Tibial nerve (tissue), 4 donors: ENCODE measurements at places on chromosomes 3 and 15. TPM values are rescaled to one million over a fixed set of nuclear protein-coding genes. Genes with fewer than 3 reads are reported as not detected.
A peak's percentile ranks its signal among the peaks of the same experiment; 100 is the strongest.

GRCh38 chr3:150926328-150926727 lies 21.1 kb upstream of the MINDY4B start:
- no peak overlapping the region for H3K4me3 ChIP-seq
- H3K4me1 ChIP-seq: no peaks in the 10 kb centered on the region
- H3K36me3 ChIP-seq: no peaks in the 10 kb centered on the region
- DNase-seq: no peak
- H3K27me3 ChIP-seq: no peaks in the 10 kb centered on the region

Gene CCR9
- total RNA-seq: 0.78 TPM

Gene ANKUB1
- 0.60 TPM for total RNA-seq

Gene ST8SIA2
- not detected for total RNA-seq

DNA sequence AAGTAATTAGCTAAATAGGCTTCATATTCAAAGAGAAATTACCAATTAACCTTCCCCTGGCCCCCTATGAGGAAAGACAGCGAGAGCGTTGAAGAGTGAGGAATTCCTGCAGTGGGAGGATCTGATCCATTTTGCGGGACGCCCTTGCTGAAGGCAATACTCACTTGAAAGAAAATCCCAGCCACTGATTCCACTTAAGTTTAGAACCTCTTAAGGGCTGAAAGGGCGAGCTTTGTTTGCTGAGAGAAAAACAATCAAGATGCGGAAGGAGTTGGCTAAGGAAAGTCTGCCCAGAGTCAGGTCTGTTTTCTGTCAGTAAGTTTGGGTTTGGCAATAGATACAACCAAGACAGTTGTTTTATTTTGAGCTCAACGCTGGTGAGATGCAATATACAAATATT lies 102.8 kb upstream of the GBE1 start:
- no peaks in the 10 kb centered on the region for H3K27me3 ChIP-seq
- no peaks in the 10 kb centered on the region for H3K4me1 ChIP-seq
- no peaks in the 10 kb centered on the region for H3K36me3 ChIP-seq
- DNase-seq: no peak
- no peak overlapping the region for H3K4me3 ChIP-seq
- H3K27ac ChIP-seq: no peak overlapping the region

Gene ARGFX
- total RNA-seq: not detected

DNA sequence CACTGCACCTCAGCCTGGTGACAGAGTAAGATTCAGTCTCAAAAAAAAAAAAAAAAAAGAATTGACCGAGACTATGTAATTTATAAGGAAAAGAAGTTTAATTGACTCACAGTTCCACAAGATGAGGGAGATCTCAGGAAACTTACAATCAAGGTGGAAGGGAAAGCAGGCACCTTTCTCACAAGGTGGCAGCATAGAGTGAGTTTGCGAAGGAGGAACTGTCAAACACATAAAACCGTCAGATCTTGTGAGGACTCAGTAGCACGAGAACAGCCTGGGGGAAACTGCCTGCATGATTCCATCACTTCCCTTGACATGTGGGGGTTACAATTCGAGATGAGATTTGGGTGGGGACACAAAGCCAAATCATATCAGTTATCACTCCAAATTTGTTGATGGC lies 380.9 kb downstream of the EDEM1 start:
- no peaks in the 10 kb centered on the region for H3K4me1 ChIP-seq
- no peak overlapping the region for H3K4me3 ChIP-seq
- DNase-seq: no peak

Gene FANCD2OS
- not detected for total RNA-seq

Gene DPPA2
- total RNA-seq: not detected

GRCh38 chr15:85583923-85584390 lies 203.6 kb downstream of the AKAP13 start:
- no peak for DNase-seq
- no peaks in the 10 kb centered on the region for H3K27me3 ChIP-seq
- peak overlapping the region; percentile 85 for H3K27ac ChIP-seq
- peaks cover 35% of the 10 kb centered on the region for H3K36me3 ChIP-seq
- H3K4me1 ChIP-seq: peaks cover 40% of the 10 kb centered on the region

Gene ANKRD63
- not detected for total RNA-seq

Gene ROBO2
- 0.30 TPM for total RNA-seq

Gene POPDC2
- total RNA-seq: 2.7 TPM

DNA sequence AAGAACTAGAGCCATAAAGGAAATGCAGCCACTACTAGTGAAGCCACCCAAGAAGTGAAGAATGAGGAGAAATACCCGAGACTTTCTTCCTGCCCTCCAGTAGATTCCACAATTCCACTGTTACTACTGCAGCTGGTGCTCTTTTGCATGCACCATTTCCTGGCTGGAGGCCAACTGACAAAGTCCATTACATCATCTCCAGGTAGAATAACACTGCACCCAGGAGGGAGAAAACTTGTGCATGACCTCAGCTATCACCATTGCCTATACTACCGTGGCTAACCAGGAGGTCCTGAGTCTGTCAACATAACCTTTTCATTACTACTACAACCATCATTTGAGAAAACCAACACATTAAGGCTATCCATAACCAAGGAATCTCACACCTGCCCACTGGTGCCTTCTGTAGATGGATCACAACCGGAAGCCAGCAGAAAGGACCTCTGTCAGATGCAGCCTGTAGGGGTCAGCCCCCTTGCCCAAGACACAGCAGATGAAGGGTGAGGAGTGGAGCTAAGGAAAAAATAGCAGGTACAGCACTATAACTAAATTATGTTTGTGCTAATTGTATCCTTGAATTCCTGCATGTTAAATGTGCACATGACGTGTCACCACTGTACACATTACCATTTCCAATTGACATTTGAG lies 200.8 kb upstream of the C2CD4B start:
- peaks cover 4% of the 10 kb centered on the region for H3K27me3 ChIP-seq
- no peaks in the 10 kb centered on the region for H3K36me3 ChIP-seq
- H3K4me1 ChIP-seq: no peaks in the 10 kb centered on the region
- no peak overlapping the region for H3K4me3 ChIP-seq

DNA sequence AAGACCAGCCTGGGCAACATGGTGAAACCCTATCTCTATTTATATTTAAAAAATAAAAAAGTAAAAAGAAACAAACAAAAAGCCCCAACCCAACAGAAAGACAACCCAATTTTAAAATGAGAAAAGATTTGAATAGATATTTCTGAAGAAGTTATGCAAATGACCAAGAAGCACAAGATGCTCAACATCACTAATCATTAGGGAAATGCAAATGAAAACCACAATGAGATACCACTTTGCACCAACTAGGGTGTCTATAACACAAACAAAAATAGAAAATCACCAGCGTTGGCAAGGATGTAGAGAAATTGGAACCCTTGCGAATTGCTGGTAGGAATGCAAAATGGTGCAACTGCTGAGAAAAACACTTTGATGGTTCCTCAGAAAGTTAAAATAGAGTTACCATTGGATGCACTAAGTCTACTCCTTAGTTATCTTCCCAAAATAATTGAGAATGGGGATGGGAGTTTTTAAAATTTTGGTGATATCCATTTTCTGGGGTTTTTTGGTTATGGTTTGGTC lies 45.8 kb upstream of the CCNB2 start:
- H3K4me1 ChIP-seq: peaks cover 5% of the 10 kb centered on the region
- no peaks in the 10 kb centered on the region for H3K27me3 ChIP-seq
- H3K36me3 ChIP-seq: no peaks in the 10 kb centered on the region
- no peak overlapping the region for H3K4me3 ChIP-seq
- H3K27ac ChIP-seq: no peak overlapping the region
- DNase-seq: no peak

DNA sequence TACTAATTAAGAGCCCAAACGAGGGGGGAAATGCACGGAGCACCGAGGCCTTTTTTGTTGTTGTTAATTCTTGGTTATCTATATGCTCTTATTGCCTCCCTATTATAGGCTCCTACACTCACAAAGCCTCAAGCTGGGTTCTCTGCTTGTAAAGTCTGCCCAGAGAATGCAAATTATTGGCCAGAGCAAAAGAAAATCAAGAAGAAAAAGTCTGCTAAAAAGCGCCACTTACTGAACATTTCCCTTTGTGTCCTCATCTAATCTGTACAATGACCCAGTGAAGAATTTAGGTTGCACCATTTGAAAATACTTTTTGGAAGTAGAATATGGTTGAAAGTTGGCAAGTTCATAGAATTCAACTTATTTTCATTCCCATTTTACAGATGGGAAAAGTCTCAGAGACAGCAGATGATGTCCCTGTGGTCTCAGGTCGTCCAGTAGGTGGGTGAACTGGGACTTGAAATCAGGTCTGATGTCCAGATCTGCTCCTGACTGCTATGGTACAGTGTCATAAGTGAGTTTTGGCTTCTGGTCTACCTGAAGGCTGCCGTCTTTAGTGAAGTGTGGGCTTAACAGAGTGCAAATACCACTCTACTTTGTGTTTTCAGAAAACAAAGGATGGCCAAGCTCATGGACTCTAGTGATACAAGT lies 1.1 kb upstream of the TNFAIP8L3 start:
- no peaks in the 10 kb centered on the region for H3K36me3 ChIP-seq
- DNase-seq: no peak
- H3K27ac ChIP-seq: no peak overlapping the region
- H3K27me3 ChIP-seq: no peaks in the 10 kb centered on the region

GRCh38 chr3:41102053-41102556 lies 97.2 kb upstream of the CTNNB1 start:
- H3K36me3 ChIP-seq: no peaks in the 10 kb centered on the region
- no peak overlapping the region for H3K27ac ChIP-seq
- H3K4me1 ChIP-seq: no peaks in the 10 kb centered on the region
- no peak overlapping the region for H3K4me3 ChIP-seq
- no peaks in the 10 kb centered on the region for H3K27me3 ChIP-seq

DNA sequence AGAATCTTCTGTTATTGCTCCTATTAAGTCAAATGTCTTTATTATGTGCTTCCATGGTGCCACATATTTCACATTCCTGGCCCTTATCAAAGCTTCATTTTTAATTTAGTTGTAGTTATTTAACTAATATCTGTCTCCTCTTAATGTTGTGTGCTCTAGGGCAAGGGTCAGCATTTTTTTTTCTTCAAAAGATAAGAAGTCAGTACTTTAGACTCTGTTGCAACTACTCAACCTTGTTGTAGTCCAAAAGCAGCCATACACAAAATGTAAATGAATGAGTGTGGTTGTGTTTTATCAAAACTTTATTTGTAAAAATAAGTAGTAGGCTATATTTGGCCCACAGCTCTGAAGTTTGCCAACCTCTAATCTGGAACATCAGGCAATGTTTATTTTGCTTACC lies 394.7 kb upstream of the CBLB start:
- no peak for DNase-seq
- no peak overlapping the region for H3K4me3 ChIP-seq
- H3K27me3 ChIP-seq: no peaks in the 10 kb centered on the region

Gene GOLGA8T
- not detected for total RNA-seq

- no peaks in the 10 kb centered on the region for H3K4me1 ChIP-seq
- DNase-seq: no peak
- no peak overlapping the region for H3K4me3 ChIP-seq
- H3K27me3 ChIP-seq: no peaks in the 10 kb centered on the region
- H3K36me3 ChIP-seq: no peaks in the 10 kb centered on the region
- H3K27ac ChIP-seq: no peak overlapping the region
Measured at GRCh38 chr15:25905140-25905539, 42.0 kb upstream of the ATP10A start.

- DNase-seq: peak; percentile 28
- no peaks in the 10 kb centered on the region for H3K36me3 ChIP-seq
- H3K4me1 ChIP-seq: peaks cover 10% of the 10 kb centered on the region
- H3K27ac ChIP-seq: no peak overlapping the region
- H3K27me3 ChIP-seq: no peaks in the 10 kb centered on the region
- no peak overlapping the region for H3K4me3 ChIP-seq
Measured at GRCh38 chr3:193872265-193872753, 263.6 kb upstream of the HES1 start.
